NCI-H187 treated with DMSO at 0.1 percent for 48 hours (cell line): ENCODE measurements at places on chromosomes 5 and 9.

DNA sequence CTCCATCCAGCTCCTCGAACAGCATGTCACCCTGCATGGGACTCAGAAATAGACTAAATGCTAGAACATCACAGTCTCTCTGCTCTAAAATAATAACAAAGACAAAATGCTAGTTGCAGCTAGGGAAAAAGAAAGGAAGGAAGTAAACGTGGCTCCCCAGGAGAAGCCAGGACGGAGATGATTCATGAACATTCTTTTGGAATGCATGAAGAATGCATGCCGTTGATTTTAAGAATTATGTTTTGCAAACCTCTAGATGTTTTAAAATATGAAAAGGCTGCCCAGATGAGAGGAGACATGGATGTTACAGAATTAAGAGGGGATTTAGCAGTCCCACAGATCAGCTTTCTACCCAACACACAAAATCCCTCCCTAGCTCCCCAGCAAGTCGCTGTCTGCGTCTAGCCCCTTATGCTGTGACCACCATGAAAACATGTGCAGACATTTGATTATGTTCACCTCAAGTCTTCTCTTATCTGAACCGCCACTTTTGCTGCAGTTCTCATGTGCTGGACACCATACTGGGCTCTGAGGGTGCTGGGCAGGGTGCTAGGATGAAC, 139.4 kb upstream of the LMX1B start:
- no peak for DNase-seq

GRCh38 chr9:107648153-107648715, 158.7 kb upstream of the KLF4 start:
- DNase-seq, result no peak

- no peak for DNase-seq
Measured at GRCh38 chr5:24591426-24591825, 53.4 kb downstream of the CDH10 start.

GRCh38 chr5:55236800-55237199, 3.4 kb upstream of the CCNO start:
- no peak for DNase-seq

DNA sequence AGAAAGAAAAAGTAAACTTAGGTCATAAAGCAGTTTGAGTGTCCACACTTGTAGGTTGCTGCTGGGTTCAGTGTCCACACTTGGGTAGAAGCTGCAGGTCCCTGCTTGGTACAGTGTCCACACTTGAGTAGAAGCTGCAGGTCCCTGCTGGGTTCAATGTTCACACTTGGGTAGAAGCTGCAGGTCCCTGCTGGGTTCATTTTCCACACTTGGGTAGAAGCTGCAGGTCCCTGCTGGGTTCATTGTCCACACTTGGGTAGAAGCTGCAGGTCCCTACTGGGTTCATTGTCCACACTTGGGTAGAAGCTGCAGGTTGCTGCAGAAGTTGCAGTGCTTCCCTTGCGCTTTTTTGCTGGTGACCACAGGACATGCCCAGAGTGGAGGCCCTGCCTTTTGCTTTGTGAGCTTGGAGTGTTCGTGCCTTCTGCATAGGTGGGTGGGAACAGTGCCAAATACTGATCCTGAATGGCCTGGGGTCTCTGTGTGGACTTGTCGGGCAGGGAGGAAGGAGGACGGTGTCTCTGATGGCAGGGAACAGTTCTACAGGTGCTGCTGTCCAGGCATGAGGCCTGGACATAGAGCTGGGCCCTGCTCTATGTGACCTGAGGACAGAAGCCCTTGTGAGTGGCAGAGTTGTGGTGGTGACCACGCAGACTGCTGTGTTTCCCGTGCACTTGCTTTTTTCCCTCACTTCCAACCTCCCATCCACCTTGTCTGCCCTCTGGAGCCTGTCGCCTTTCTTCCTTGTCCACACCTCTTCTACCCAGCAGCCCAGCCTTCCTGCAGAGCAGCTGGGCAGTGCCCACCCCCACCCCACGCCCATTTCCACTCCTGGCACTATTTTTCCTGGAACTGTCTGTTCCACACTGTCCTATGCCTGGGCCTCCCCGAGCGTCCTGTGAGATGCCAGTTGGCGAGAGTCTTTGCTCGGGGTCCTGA, 120.8 kb downstream of the EHMT1 start:
- DNase-seq, result no peak

- no peak for DNase-seq
Measured at GRCh38 chr5:148085310-148085709, 21.5 kb downstream of the SPINK5 start.

DNA sequence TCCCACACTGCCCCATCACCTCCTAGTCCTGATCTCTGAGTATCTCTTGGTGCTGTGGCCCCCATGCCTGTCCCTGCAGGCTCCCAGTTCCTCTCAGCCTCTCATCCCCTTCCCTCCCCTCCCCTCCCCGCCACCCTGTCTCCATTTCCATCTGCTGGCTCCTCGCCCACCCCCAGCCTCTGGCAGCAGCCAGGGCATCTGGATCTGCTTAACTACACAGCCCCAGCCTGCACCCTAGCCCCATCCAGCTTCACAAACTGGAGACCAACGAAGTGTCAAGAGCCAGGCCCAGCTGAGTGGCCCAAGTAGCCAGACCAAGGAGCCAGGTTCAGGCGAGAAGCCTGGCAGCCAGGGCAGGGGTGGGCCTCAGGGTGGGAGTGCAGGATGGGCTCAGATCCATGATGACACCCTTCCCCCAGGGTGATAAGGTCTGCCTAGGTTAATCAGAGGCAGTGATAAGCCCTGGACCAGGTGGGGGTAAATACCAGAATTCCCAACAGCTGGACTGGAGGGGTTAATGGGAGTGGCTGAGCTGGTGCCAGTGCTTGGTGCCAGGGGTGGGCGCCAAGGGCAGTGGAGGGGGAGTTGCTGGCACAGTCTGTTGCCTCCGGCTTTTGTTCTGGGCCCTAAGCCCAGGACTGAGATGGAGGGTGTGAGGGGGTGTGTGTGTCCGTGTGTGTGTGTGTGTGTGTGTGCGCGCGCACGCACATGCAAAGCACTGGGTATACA, 2.5 kb downstream of the IL11RA start:
- no peak for DNase-seq

- no peak for DNase-seq
Measured at GRCh38 chr5:80959768-80960442, at the start of gene RASGRF2. Gene RASGRF2, plus strand, starts transcription at chr5:80960363. Its CDS starts 376 bp downstream, at chr5:80960739.
